Hepatic stellate cell (primary cell): ENCODE measurements at places on chromosomes 7 and 10.

GRCh38 chr7:28956608-28957063 is 1.5 kb downstream of the TRIL start:
- DNase-seq = peak; percentile 32

DNA sequence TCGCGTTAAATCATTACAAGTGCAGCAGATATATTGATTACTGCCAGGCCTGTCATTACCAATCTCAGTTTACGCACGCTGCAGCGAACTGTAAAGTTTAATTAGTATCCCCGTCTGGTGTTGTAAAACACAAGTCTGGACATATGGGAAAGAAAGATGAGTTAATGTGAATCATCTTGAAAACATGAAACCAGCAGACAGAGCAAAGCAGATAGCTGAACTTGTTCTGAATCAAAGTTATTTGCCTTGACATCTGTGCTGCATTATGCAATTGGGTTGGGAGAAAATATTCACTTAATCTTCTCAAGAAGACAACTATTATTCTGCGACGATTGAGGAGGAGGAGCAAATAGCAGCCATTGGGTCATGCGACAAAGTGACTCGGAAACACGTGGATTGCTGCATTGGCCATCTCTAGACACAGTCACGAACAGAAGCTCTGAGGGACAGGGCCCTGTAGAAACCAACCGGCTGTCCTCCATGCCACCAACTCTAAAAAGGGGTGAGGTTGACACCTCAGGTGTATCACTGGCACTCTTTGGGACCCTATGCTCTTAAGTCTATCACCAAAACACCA is 156.3 kb upstream of the C7orf33 start:
- no peak for DNase-seq

GRCh38 chr10:480498-480927 is 209.0 kb downstream of the DIP2C start:
- no peak for DNase-seq

DNA sequence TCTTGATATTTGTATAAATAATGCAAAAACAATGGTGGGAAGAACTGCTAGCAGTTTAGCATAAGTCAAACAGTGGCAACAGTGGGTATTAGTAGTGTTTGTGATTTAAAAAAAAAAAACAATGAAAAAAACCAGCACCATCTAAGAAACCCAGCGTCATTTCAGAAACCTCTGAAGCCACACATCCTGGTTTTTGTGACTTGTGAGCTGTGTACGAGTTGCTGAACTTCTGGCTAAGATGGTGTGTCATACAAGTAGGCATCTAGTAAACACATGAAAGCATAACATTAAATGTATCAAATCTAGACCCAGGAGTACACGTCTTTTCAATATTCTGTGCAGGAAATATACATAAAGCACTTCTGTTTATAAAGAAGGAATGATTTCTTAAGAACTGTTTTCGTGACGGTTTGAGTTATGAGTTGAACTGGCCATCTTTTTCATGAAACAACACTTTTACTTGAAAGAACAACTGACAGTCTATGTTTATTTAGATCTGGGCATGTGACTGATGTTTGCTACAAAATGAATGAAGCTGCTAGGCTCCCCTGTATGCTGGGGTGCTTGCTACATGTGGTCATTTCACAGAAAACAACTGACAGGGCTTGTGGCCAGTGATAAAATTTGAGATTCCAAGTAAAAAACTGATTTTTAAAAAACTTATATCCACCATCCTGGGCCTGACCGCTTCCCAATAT is 143.5 kb downstream of the PIP4K2A start:
- DNase-seq = no peak

- DNase-seq = no peak
Measured at GRCh38 chr7:97079300-97079699, 38.2 kb upstream of the SDHAF3 start.

DNA sequence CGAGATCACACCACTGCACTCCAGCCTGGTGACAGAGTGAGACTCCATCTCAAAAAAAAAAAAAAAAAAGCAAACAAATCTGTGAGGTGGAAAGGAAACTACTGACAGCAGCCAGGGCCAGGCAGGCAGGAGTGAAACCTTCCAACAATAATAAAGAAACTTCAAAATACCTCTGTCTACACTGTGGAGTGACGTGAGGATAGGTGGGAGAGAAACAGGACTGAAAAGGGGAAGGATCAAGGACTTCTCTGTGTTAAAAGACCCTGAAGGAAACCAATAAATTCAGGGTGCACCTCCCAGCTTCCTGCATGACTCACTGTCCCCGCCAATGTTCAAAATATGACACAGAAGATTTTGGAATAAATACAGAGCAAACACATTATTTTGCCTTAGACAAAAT is 82.9 kb downstream of the KIAA1549 start:
- no peak for DNase-seq

DNA sequence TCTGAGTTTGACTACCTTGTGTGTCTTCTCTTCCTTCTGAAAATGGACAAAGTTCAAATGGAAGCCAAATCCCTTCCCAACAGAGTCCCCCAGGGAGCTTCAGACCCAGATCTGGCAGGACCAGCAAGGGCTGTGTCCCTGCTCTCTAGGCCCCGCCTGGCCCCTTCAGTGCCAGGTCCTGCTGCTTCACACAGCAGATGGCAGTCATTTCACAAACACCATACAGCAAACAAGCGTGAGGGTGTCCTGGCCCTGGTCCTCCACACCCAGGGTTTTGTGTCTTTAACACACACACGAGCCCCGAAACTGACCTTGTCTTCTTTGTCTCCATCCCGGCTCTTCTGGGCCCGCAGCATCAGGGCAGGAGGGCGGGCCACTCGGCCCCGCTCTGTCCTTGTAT is 145.0 kb downstream of the TCERG1L start:
- no peak for DNase-seq

GRCh38 chr7:86149024-86149665 is 494.6 kb upstream of the GRM3 start:
- DNase-seq = no peak

- no peak for DNase-seq
Measured at GRCh38 chr7:5797716-5798115, 16.3 kb upstream of the RNF216 start.

DNA sequence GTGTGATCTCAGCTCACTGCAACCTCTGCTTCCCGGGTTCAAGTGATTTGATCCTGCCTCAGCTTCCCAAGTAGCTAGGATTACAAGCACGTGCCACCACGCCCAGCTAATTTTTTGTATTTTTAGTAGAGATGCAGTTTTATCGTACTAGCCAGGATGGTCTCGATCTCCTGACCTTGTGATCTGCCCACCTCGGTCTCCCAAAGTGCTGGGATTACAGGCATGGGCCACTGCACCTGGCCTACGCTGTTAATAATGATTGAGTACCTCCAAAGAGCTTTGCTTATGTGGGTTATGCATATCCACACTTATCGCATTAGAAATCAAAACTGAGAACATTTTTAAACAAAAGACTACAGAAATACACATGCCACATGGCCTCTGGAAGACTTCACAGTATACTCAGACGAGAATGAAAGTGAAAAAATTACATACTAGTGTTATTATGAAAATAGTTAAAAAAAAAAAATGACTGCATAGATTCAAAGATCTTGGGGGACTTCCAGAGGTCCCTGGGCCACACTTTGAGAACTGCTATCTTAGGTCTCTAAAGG is 25.4 kb downstream of the RPP38 start:
- DNase-seq = no peak

DNA sequence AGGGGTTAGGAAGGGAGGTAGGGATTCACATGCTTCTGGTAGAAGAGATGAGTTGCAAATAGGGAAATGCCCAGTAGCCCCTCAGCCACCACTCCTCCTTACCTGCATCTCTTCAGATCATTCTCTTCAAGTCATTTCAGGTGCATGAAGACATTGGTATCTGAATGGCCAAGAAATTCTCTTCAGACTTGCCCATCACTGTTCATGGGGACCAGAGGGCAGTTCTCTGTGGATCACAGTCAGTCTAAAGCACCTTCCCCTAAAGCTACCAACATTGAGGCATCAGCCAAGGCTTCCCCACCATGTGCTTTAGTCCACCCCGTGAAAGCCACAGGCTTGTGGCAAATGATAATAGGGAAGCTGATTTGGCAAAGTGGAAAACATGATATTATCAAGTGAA is 319.4 kb upstream of the ZNF32 start:
- no peak for DNase-seq

DNA sequence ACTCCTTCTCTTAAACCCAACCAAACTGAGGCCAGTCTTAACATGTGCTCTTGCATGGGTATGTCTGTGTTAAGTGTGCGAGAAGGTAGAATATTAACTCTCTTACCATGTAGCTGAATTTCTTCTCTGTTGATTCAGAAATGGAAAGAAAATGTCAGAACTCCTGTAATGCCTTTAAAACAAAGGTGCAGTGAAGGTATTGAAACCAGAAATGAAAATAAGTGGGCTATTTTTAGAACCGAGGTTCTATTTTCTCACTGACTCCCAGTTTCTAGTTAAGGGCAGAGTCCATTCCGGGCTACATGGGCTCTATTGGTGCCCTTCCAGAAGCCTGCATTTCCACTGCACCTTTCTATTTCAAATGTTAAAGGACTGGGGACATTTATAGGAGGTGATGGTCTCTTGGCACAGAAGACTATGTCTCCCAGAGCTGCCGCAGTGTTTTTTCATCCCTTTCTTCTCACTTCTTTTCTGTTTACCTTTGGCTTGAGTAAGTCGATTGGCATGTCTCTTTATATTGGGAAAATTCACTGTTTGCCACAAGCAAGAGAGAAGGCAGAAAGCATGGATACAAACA is 174.9 kb downstream of the LRMDA start:
- no peak for DNase-seq

GRCh38 chr7:17495655-17496394 is 197.4 kb downstream of the AHR start:
- DNase-seq = no peak

GRCh38 chr7:14751461-14751860 is 151.1 kb downstream of the DGKB start:
- DNase-seq = no peak

GRCh38 chr7:138705167-138705566 is 4.0 kb upstream of the SVOPL start:
- DNase-seq = no peak

GRCh38 chr7:66734006-66734405 is 6.5 kb upstream of the RABGEF1 start:
- DNase-seq = no peak

- DNase-seq = no peak
Measured at GRCh38 chr7:49771427-49772176, 1.8 kb upstream of the VWC2 start.

DNA sequence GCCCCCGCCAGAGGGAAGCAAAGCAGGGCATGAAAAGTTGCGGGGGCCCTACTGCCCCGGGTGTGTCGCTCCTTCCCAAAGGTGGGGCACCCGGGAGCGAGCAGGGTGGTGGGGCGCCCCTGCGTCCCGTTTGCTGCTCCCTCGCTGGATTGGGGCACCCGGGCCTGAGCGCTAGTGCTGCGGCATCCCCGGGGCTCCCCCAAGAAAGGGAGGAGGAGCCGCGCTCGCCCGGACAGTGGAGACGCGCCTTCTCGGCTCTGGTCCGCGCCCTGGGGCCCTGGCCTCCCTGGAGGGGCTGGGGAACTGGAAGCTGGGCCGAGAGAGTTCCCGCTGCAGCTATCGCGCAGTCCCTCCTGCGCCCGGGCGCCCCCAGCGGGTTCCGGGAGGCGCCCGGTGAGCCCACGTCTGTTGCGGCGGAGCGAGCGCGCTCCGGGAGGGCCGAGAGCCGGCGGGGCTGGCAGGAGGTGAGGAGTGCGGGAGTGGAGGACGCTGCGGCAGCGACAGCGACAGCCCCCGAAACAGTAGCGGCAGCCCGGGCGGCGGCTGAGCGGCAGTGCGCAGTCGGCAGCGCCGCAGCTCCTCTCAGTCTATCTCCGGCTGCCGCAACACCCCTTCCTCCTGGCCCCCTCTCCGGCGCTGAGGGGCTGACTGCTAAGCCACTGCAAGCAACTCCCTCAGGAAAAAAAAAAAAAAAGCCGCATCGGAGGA is 504 bp upstream of the BMPER start:
- peak; percentile 69 for DNase-seq

DNA sequence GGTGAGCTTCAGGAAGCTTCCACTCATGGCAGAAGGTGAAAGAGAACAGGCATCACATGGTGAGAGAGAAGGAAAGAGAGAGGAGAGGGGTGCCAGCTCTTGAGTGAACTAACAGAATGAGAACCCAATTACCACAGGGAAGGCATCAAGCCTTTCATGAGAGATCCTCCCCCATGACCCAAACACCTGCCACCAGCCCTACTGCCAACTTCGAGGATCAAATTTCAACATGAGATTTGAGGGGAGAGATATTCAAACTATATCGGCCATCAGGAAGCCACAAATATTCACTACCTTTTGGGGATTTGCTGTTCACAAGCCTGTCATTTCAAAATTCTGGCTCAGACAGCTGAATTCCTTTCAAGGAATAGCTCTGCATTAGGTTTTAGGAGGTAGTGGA is 39.9 kb upstream of the SMNDC1 start:
- DNase-seq = no peak

- DNase-seq = peak; percentile 13
Measured at GRCh38 chr7:134520130-134520529, 7.2 kb upstream of the AKR1B10 start.

- no peak for DNase-seq
Measured at GRCh38 chr10:88168171-88169036, 305.0 kb downstream of the PTEN start.

DNA sequence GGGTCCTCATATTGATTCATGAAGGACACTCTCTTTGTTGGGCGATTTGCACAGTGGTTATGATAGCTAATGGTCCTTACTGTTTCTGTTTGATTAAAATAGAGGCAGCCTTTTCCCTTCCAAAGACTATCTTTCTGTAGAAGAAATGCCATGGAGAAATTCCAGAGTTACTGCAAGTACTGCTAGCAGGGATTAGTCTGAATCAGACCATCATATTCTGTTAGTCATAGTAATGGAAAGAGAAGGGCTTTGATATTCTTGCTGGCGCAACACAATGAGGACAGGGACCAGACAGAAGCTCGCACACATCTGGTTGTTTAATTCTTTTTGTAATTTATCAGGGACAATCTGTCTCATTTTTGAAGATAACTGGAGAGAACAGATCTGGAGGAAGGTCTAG is 304.5 kb upstream of the FZD8 start:
- DNase-seq = no peak

DNA sequence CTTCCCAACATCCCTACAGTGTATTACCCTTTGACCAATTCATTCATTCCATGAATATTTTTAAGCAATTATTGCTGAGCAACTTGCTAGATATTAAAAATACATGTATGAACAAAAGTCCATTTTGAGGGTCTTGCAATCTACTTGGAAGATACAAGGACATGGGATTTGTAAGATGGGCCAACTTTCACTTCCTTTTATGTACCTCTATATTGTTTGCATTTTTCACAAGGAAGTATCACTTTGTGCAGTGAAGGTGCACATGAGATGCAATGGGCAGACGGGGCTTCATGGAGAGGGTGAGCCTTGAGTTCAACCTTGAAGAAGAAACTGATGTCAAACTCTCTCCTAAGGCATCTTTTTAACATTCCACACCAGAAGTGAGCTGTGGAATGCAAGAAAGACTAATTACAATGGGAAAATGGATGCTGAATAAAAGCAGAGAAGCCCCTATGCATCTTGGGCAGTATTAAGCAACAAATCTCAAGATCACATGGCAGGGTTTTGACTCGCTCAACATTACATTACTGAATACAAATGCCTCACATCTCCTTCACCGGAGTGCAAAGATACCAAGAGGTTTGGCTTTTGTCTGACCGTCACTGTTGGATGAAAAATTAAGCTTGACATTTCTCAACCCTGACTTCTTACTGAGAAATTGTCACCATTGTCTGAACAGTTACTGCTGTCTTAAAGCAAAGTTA is 341.5 kb downstream of the ELMO1 start:
- no peak for DNase-seq
